Activated T-cell treated with anti-CD3 and anti-CD28 coated beads for 24 hours (primary cell): ENCODE measurements at places on chromosomes 3 and 15.

GRCh38 chr3:8183627-8184026, 318.0 kb upstream of the LMCD1 start:
- DNase-seq: no peak

DNA sequence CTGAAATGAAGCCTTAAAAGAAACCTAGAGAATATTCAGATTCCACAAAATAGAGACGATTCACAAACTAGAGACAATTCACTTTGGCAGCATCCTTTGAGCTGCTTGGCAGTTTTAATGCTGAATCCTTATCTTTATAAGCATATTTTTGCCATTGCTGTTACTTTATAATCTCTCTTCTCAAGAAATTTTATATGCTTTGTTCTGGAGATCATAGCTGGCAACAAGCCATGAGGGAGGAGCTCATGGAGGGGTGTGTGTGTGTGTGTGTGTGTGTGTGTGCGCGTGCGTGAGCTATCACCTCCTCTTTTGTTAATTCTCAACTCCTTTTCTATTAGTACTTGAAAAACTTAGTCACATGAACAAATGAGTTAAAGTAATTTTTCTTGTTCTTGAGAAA, 495.0 kb upstream of the RGMA start:
- no peak for DNase-seq

DNA sequence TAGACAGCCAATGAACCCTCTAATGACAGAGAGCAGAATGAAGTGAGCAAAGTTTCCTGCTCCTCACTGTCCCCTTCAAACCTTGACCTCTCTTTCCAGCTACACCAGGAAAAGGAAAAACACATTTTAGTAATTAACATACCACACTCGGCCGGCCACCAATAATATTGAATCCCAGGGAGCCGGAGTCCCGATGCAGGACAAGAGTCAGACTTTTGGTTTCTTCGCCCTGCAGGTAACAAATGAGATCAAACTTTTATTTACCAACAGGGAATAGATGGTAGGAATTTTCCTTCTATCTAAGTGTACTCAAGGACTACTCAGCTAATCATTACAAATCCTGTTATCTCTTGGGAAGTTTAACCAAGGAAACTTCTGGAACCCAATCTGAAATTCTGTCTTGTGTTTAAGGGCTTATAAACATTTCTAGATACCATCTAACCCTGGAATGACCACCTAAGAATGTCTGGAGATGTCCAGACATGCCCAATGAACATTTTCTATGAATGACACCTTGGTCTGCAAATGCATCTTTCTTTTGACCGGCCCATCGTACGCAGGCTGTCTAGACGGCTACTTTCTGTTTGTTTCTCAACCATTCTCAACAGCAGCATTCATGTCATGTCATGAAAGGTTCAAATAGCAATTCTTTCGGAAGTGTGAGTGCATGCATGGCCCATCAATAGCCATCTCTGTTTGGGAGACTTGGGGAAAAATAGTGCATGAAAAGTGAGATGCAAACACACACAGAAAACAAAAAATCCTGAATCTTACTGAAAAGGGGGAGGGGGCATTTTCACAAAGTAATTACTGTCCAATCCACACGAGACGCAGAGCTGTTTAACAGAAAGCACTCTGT, 16.1 kb downstream of the PDZRN3 start:
- no peak for DNase-seq

DNA sequence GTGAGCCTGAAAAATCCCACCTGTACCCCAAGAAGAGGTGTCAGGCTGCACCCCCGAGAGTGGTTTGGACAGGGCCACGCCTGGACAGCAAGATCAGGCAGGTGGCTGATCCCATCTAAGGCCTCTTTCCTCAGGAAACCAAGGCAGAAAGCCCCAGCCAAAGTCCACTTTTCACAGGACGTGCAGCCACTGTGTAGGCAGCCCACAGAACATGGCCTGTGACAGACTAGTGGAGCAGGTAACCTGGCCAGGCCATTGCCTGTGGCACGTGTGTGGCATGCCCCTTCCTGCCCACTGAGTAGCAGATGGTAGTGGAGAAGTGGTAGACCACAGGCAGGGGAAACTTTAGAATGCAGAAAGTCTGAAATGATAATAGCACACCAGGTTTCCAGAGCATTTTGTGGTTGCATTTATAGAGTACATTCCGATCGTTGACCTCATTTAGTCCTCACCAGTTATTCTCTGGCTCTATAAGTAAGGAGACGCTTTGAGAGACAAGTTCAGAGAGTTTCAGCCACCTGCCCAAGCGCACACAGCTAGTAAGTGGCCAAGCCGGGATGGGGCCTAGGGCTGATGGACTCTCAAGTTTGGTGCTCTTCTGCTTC, 68.7 kb downstream of the AAGAB start:
- no peak for DNase-seq

- DNase-seq: no peak
Observed at GRCh38 chr3:187568171-187568570, 102.0 kb downstream of the SST start.

- DNase-seq: no peak
Observed at GRCh38 chr3:120506828-120507774, 56.3 kb upstream of the FSTL1 start.

- peak; percentile 53 for DNase-seq
Observed at GRCh38 chr3:186534113-186534669, 10.0 kb downstream of the CRYGS start.
